CD4-positive, alpha-beta T cell treated with Interleukin-1 beta for 1 hour (primary cell): ENCODE measurements at places on chromosomes 2 and 18.

- DNase-seq, result no peak
These were observed 6.2 kb upstream of the CHST10 start for GRCh38 chr2:100423631-100424030.

DNA sequence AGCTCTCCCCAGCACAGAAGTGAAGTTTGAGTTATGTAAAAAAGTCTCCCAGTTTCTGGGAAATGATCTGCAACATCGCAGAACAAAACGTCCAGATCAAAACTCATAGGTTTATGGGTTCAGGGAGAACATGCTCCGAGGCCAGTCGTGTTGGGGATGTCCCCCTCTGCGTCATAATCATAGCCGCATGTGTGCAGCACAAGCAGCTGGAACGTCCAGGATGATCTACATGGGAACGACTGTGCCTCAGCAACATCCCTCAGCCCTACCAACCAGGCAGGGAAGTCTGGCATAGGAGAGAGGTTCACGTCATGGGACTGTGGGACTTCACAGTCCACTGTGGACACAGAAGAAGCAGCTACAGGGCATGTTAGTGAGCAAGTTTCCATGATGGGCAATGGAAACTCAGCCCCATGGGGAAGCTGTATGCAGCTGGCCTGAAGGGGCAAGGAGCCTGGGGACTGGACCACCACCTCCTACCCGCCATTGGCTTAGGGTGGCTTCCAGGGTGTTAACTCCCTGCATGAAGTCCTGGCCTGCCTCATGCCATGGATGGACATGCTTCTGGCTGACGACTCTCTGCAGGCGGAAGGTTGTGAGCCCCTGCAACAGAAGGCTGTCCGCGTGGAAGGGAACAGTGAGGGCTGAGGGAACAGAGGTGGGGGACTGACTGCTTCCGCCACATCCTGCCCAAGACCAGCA lies 96.9 kb downstream of the COPS8 start:
- DNase-seq, result no peak

DNA sequence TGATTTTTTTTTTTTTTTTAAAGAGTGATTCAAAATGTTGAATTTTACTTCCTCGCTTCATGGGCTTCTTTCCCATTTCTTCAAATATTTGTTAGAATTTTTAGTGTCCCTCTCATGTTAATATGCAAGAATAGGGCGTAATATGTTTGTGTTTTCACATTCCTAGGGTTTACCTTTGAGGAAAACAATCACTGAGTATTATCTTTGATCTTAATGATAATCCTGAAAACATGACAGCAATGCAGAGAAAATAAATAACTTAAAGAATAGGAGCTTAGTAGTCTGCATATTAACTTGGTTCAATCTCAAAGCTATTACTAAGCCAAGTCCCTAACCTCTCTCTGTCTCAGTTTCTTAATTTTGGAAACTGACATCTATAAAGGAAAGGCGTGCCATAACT lies 475.4 kb downstream of the NRXN1 start:
- DNase-seq, result no peak

GRCh38 chr2:46136481-46136880 lies 160.7 kb upstream of the EPAS1 start:
- DNase-seq, result no peak

DNA sequence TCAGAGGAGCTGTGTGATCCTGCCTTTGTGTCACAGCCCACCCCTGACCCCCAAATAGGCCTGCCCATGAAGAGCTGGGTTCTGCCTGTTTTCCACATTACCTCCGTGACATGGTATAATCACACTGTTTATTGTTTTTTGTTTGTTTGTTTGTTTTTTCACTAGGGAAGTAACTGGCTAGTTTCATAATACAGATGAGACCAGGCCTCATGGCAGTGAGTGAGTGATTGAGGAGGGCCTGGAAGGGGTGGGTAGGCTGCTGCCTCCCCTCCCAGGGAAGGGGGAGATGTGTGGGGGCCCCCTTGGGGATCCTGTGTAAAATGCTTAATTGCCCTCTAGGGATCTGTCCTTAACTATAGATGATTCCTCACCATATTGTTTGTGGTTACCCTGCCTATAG lies 190.5 kb downstream of the LDLRAD4 start:
- no peak for DNase-seq

GRCh38 chr18:13437796-13438506 lies 219.4 kb downstream of the LDLRAD4 start:
- DNase-seq, result peak; percentile 57

DNA sequence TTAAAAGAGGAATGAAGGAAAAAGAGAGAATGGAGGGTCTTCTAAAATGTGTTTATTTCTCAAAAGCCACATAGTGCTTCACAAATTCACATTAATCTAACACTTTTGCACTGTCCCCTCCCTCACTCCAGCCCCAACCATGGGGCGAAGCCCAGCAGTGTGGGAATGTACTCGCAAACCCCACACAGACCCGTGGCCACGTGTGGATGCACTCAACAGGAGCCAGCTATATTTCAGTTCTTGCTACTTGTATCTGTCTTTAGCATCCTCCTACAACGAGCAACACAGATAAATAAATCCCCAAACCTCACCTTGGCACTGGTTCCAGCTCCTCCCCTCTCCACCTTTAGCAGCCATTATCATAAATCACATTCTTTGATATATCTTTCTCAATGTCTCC lies 91.9 kb upstream of the TMEM200C start:
- DNase-seq, result no peak

DNA sequence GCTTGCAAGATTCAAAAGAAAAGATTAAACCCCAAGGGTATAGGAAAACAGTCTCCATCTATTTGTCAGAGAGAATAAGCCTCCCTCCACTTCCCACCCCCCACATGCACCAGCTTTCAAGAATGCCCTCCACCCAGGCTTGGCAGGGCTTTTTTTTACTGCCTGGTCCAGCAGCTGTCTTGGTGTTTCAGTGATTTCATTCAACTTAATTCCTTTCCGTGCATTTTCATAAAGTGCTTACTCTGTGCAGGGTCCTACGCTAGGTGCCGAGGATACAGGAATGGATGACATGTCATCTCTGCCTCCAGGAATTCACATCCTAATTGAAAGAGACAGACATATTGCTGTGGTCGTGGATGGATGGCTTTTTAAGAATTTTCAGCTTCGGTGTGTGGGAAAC lies 117.9 kb downstream of the LRATD1 start:
- no peak for DNase-seq

- DNase-seq, result peak; percentile 54
These were observed 3.1 kb downstream of the WNT10A start for GRCh38 chr2:218883491-218884490.
